ENCODE measurements at places on chromosomes 3 and 15.

DNA sequence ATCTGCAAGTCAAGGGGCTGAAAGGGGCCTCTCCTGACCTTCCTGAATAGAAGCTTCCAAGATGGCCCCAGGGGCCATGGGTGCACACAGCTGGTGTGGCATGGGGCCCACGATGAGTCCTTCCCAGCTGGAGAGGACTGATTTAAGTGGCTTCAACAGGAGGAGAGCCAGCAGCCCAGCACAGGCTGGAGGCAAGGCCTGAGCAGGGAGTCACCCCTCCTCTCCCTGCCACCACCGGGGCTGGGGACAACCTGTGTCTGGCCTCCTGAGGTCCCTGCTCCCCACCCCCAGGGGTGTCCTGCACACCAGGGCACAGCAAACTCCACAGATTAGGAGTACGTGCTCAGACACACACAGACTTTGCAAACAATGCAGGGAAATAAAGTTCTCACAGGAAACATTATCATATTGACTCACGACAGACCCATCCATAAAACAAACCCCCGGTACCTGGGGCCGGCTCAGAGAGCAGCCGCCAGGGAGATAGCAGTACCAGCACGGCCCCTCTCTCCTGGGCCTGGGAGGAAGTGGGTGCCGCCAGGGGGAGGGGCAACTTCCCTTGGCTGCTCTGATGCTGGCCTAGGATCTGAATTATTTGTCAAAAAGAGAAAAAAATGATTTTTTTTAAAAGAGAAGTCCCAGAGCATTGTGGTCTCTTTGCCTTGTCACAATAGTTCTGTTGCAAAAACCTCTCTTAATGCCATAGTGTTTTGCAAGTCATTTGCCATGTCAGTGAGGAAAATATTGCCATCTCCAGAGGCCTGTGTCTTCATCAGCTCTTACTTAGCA is 21.9 kb upstream of the TSEN2 start:
- no peak for DNase-seq

DNA sequence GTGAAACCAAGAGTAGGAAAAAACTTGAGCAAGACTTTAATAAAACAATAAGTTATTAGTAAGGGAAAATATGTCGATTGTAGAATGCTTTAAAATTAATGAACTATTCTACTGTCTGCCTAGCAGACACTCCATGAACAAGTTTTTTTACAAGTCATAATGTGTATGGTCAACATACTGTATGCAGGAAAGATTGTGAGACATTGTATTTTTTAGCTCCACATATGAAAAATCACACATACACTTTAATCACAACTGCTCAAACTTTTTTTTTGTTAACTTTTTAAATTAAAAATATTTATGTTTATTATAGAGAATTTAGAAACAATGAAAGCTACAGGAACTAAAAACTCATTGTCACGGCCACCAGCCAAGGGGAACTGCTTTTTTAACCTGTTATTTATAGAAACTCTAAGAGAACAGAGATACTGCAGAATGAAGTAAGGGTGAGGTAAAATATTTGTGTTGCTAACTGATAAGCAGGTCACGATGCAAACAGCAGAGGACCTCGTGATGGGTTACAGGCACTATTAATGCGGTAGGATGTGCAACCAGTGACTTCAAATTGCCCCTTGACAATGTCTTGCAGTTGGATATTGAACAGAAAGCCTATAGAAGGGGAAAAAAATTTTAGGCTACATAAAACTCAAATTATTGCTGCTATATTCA is 53.0 kb downstream of the THSD4 start:
- no peak for DNase-seq

DNA sequence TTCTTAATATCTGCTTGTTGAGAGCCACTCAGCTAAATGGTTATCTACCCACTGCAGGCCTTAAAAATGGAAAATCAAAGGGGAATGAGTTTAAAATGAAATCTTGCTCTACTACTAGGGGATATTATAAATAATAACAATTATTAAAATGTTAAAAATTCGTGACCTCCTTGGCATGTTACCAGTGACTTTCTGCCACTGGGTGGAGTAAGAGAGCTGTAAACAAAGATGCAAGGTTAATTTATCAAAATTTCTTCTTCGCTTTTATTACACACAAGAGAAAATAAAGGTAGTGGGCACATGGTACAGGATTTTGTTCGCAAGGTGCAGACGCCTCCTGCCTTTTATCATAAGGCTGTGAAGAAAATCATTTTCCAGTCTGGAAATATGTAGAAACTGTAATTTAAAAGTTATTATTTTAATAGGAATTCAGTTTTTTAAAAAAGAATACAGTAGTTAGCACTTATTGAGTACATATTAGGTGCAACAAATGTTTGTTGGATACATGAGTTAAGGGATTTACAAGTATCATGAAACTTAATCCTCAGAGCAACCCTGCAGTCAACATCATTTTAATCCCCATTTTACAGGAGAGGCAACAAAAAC is 272.6 kb downstream of the SUCLG2 start:
- DNase-seq, result no peak

DNA sequence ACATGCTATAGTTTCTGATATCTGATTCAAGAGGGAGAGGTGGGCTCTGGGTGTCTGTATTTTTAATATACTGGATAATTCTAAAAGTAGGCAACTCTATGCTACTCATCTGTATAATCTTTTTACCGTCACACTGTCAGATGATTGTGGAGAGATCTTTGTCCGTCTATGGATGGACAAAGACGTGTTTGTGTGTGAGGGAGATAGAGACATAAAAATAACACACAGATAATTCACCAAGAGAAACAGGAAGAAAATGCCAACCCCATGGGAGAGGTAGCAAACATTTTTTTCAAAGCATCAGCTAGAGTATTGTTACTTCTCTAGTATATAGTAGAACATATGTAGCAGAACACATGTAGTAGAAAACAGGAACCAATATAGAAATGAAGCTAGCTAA is 346.1 kb downstream of the AGBL1 start:
- DNase-seq, result no peak

GRCh38 chr3:11238060-11238459 is 34.1 kb upstream of the ATG7 start:
- DNase-seq, result no peak

DNA sequence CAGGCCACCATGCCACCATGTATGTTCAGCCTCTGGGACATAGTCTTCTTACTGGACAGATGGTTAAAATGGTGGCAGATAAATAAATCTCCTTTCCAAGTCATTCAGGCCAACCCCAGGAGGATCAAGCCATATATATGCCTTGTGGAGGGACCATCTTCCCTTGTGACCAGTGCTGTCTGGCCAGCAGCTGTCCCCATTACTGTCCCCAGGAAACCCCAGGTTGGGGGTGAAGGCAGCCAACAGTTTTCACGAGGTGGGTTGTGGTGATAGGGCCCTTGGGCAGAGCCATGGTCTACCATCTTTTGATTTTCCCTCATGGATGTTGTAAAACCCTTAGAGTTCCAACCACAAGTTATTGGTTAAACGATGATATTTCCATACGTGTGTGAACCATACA is 48.7 kb upstream of the PCSK6 start:
- DNase-seq, result no peak

DNA sequence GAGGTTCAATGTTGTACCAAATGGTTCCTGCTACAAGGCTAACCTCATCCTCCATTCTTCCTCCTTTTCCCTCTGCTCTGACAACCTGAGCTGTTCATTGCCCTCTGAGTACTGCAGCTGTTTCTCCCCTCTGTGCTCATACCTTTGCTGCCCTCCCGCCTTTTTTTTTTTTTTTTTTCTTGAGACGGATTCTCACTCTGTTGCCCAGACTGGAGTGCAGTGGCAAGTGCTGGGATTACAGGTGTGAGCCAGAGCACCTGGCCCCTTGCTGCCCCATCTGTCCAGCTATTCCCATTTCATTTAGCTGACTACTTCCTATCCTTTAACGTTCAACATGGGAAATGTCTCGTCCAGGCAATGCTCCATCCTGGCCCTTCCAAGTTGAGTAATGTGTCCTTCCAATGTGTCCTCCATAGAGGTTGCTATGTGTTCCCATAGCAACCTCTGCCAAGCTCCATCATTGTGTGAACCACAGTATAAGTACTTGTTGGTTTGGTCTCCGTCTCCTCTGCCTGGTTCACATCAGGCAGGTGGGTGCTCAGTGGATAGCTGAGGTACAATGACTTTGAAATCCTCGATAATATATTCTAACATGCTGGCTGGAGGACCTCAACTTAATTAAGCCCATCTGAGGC is 179.9 kb upstream of the ANKRD28 start:
- no peak for DNase-seq

All from left hindlimb (tissue), 1 donor.